ENCODE measurements at places on chromosomes 5 and 9. TPM values are rescaled to one million over a fixed set of nuclear protein-coding genes. Genes with fewer than 3 reads are reported as not detected.

The SPATA31C1 gene
- not detected for total RNA-seq

DNA sequence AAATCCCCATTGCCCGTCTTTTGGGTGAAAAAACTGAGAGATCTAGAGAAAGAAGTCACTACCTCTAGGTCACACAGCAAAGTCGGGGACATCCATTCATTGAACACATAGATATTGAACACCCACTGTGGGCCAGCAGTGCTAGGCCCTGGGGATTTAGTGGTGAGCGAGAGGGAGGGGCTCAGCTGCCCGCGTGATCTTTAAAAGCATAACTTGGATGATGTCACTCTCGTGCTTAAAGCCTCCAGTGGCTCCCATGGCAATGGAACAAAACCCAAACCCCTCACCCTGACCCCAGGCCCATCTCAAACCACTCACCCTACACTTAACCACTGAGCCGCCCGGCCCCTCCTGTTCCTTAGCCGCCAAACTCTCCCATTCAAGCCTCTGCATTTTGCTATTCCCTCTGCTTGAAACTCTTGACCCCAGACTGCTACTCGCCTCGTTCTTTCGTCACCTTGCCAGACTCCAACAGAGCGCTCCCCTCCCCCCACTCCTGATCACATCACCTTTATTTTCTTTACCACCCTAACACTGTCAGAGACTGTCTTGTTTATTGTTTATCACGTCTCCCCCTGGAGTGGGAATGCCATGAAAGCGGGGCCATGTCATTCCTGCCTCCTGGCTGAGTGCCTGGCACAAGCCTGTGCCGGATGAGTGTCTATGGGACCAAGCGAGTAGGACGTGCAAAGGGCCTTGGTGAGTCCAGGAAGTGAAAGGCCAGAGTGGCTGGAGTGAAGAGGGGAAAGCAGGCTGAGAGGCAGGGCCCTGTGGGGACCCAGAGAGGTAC, 710 bp upstream of the PIP5KL1 start:
- DNase-seq = peak; percentile 95

GRCh38 chr9:27519466-27520465, 4.3 kb upstream of the IFNK start:
- no peak for DNase-seq

The CD274 gene
- total RNA-seq = 0.72 TPM

The PCDHB6 gene
- total RNA-seq = 0.59 TPM

DNA sequence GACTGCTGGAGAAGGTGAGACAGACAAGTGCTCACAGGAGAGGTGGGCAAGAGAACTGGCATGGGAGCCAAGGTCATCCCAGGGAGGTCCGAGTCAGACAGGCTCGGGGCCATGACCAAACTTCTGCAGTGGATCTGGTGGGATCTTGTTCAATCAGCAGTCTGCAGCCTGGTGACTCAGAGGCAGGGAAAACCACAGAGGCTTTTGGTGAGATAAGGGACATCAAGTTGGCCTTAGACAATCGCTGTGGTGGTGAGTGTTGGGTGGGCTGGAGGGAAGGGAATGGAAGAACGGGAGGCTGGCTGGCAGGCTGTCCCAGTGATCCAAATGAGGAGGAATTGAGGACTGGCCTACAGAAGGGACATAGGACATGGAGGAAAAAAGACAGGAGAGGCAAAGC, 123.8 kb downstream of the TMEM174 start:
- peak; percentile 97 for DNase-seq

The SH3PXD2B gene
- total RNA-seq = 58.3 TPM

- no peak for DNase-seq
These were observed 7.3 kb downstream of the HABP4 start for GRCh38 chr9:96457266-96457665.

GRCh38 chr5:52825826-52826225, 38.1 kb downstream of the ITGA1 start:
- no peak for DNase-seq

DNA sequence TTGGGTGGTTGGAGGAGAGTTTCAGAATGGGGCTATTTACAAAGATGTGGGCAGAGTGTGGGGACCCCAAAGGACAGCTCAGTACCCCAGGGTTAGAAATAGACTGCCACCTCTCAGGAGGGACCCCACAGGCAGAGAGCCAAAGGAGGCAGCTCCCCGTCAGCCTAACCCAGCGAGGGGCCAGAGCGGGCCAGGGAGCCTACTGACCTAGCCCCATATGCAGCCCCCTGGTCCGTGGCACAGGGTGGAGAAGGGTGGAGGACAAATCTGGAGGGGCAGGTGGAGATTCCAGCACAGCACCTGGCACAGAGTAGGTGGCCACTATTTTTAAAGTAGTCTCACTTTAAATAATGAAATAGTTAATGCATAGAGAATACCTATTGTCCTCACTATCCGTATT, 67.2 kb upstream of the ANGPTL2 start:
- no peak for DNase-seq

DNA sequence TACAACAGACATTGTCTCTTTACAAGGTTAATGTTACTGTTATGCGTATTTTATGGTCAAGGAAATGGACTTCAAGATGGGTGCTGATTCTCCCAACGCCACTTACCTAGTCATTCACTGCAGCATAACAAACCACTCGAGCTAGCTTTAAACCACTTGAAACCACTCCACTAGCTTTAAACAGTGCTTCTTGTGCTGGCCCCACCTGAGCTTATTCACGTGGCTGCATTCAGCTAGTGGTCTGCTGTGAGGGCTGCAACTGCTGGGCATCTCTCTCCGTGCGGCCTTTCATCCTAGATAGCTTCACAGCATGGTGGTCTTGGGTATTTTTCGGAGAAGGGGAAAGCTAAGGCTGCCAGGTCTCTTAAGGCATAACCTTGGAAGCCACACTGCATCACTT, 3.5 kb upstream of the HRH2 start:
- no peak for DNase-seq

The ARID3C gene
- total RNA-seq = not detected

DNA sequence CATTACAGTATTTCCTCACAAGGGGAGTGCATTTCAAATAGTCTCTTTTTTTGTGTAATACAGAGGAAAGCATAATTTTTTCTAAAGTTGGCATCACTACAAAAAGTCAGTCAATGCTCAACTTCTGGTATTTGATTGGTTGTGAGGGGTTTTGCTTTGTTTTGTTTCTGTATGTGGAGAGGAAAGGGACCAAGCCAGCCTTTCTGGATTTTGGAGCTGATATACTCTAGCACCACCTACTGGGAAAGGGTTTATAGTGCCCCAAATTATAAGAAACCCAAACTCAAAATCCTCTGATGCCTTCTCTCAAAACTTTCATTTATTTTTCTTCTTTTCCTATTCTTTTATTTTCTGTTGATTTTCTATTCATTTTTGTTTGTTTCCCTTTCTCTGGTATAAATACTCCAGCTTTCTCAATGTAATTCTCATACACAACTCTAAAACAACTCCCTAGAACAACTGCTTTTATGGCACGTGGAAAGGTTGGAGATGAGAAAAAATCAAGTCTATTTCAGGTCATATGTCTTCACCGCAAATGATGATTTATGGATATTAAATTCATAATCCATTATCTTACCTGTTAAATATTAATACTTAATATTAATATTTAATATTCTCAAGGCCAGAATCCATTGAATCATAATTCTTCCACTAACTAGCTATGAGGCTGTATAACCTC, 69.5 kb upstream of the ANXA1 start:
- peak; percentile 30 for DNase-seq

DNA sequence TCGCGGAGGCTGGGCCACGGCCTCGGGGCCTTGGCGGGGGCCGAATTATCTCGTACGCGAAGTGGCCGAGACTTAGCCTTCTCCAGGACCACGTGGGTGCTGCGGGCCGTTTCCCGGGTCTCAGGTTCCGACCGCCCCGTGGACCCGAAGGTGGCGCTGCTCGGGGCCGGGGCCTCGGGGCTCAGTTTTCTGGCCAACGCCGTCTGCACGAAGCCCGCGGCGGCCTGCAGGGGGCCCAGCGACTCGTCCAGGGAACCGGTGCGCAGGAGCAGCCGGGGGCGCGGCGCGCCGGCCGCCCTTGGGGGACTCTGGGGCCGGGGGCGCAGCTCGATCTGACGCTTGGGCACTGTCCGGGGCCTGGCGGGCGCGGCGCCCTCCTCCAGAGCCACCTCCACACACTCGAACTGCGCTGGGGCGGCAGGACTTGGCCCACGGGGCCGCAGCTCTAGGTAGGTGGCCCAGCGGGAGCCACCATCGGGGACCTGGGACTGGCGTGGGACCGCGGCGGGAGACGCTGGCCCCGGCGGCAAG, 716 bp downstream of the PROB1 start:
- peak; percentile 91 for DNase-seq

DNA sequence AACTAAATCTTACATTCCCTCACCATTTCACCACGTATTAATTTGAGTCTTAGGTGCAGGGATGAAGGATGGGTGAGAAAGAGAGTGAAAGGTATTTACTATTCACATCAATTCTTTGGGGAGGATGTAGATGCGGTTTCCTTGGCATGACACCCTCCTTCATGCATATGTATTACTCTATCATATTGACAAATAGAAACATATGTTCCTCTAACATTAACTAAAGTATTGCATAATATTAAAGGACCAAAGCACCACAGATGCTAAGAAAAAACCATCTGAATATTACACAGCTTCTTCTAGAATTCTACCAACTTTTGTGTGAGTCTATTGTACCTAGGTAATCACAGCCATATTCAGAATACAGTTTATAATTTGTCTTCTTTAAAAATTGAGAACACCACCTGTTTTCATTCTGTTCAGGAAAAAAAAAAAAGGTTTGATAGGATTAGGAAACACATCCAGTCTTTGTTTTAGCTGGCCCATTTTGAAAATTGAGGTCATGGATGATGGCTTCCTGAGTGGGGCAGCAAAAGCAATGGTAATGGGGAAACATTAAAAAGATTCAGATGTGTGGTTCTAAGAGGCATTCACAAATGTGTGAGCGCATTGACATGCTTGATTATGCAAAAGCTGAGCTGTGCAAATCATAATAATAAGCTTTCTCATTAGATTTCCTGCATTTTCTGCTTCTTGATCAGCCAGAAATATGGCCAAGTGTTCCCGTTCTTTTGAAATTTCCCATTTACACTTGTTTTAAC, 1011.5 kb upstream of the NUDT12 start:
- no peak for DNase-seq

- no peak for DNase-seq
These were observed 230.8 kb upstream of the NR4A3 start for GRCh38 chr9:99590840-99591239.

The TRIM7 gene
- 0.72 TPM for total RNA-seq

The OTULIN gene
- total RNA-seq = 29.7 TPM

Data from osteoblast (primary cell).